ENCODE measurements at places on chromosomes 6 and 20.

- no peak for DNase-seq
These were observed 65.8 kb upstream of the JAG1 start for GRCh38 chr20:10739566-10739965.

DNA sequence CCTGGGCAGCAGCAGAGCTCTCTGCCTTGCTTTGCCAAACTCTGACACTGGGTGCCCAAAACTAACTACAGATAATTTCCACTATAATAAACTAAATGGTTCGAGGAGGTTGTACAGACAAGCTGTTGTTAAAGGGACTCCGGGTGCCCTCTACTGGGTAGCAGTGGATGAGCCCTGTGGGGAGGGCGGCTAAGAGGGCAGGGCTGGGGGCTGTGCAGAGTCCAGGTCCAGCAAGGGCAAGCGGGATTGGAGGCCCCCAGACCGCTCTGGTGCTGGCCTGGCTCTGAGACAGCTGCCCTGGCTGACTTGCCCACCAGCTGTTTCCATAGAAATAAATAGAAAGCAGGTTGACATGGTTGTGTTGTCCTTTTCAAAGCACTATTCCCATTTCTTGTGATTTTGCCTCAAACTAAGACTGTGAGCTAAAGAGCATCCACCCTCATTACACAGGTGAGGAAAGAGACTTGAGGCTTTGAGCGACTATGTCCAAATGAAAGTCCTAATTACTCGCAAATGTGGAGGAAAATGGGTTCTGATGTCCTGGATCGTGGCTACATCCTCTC lies 167.6 kb upstream of the CST7 start:
- peak; percentile 41 for DNase-seq

DNA sequence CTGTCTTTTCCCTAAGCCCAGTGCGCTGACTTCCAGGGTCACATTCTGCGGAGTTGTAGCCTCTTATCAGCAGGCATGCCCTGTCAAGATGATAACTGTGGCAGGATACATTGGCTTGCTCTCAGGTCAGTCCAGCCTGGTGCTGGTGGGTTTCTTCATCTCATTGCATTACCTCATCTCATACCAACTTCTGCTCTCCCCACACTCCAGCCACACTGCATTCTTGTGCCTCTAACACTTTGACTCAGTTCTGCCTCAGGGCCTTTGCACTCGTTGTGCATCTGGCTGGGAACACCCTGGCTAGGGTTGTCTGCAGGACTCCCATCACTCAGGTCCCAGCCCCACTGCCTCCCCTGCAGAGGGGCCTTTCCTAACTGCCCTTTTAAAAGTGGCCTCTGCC lies 110.3 kb upstream of the BACH2 start:
- DNase-seq = no peak

GRCh38 chr20:831251-831650 lies 2.3 kb upstream of the FAM110A start:
- no peak for DNase-seq

- DNase-seq = no peak
These were observed 16.6 kb downstream of the ZC3H12D start for GRCh38 chr6:149468179-149468578.
